ENCODE measurements at places on chromosomes 11 and 22.

- no peak for DNase-seq
Observed at GRCh38 chr22:37734964-37735451, 38.2 kb downstream of the TRIOBP start.

- DNase-seq: no peak
Observed at GRCh38 chr11:68314203-68315170, 2.1 kb downstream of the LRP5 start.

DNA sequence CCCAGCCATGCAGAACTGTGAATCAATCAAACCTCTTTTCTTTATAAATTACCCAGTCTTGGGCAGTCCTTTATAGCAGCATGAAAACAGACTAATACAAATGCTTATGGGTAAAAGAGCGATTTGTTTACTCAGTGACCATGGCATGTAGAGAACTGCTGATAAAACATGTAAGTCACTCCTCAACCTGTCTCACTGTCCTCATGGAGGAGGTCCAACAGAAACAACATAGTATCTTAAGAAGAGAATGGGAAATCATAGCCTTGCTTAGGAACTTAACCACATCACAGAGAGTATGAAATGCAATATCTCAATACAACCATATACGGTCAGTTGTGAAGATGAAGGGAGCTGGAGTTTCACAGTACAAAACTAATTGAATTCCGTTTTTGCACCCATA, 1734.0 kb upstream of the RAG2 start:
- DNase-seq: no peak

DNA sequence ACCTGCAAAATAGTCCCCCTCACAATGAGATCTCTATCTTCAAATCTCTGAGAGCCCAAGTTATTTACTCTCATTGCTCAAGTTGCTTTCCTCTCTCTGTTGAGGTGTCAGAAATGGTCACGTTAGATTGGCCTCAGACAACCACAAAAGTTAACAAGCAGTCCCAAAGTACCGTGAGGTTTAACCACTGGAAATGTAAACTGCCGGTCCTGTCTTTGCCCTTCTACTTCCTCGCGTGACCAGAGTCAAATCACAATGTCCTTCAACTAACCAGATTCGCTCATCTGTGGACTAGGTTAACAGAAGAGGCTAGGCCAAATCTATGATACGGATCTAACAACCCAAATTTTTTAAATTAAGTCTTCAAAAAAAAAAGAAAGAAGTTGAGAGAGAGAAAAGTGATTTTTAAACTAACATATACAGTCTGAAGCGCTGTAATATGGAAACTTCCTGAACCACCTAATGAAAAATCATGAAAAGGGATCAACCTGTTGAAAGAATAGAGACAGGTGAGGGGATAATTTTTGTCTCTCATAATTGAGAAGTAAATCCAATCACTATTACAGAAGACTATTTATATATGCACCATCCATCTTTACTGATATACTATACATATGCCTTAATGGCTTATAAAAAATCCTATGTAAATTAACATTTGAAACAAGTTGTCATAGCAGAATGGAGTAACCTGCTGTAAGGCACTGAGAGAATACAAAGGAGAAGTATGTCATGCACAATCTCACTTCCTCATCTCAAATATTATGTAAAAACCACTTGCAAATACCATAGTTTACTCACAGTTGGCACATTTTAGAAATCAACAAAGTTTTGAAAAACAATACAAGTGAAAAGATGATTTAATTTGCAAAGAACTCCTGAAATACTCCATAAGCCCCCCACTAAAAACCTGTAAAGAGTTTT, 3.3 kb upstream of the JAML start:
- DNase-seq: no peak

DNA sequence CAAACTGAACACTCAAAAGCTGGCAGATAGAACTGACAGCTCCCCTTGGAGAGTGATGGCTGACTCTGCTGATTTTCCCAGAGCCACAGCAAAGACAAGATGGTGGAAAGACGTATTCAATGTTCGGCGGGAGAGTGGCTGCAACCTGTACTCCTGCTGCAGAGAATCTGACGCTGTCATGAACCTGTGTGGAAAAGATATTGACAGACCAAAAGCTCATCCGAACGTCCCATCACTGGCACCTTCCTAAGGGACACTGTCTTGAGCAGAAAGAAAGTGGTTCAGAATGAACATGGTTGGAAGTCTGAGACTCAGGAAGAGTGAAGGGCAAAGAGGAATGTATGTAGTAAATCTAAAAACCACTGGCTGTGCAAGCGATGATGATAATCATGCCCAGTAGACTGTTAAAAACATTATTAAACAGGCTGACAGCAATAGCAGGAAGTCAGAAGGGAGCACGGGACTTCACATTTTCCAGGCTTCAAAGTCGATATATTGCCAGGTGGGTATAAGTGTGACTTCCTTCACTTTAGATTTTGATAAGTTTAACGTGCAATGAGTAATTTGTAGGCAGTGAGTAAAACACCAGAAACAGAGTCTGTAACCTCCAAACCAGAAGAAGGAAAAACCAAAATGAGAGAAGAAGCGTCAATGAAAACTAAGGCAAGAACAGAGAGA, 6.2 kb upstream of the IL17REL start:
- no peak for DNase-seq

- no peak for DNase-seq
Observed at GRCh38 chr11:58921778-58922390, 17.4 kb upstream of the GLYATL1 start.

- no peak for DNase-seq
Observed at GRCh38 chr22:50713571-50714056, 24.4 kb upstream of the ACR start.

GRCh38 chr11:62755086-62755615, 1.2 kb upstream of the ZBTB3 start:
- no peak for DNase-seq

DNA sequence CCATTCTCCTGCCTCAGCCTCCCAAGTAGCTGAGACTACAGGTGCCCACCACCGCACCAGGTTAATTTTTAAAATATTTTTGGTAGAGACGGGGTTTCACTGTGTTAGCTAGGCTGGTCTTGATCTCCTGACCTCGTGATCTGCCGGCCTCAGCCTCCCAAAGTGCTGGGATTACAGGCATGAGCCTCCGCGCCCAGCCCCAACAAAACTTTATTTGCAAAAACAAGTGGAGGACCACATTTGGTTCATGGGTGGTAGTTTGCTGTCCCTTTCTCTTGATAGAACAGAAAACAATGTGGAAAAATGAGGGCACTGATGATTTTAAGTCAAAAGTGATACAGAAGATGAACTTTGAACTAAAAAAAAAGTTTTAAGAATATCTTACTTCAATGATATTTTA, 121.8 kb upstream of the SERPIND1 start:
- no peak for DNase-seq

- no peak for DNase-seq
Observed at GRCh38 chr11:104333977-104334376, 170.0 kb upstream of the PDGFD start.

- DNase-seq: no peak
Observed at GRCh38 chr11:126175393-126175792, 36.1 kb downstream of the RPUSD4 start.
